ENCODE measurements at places on chromosomes 3 and 15.

DNA sequence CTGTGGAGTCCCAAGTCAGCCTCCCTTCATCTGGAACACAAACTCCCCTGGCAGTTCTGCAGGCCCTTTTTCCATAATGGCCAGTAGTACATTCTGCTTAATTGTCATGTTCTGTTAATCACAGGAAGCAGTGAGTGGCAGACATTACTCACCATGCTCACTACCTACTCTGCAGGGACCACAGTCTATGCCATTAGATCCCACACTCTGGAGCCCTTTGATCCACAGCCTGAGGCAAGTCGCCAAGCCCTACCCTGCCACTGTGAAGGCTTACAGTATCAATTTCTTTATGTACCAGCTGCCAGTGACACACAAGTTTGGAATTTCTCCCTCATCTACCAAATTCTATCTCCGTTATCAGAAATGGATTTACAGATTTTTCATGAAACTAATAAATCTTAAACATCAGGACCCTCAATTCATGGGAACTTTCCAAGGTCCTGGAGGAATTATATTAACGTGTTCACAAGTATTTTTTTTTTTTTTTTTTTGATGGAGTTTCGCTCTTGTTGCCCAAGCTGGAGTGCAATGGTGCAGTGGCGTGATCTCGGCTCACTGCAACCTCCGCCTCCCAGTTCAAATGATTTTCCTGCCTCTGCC is 20.6 kb upstream of the WWTR1 start:
- H3K4me1 ChIP-seq, result no peaks in the 10 kb centered on the region
- no peak for DNase-seq
- H3K27me3 ChIP-seq, result no peaks in the 10 kb centered on the region
- H3K4me3 ChIP-seq, result no peak overlapping the region
- H3K27ac ChIP-seq, result no peak overlapping the region

DNA sequence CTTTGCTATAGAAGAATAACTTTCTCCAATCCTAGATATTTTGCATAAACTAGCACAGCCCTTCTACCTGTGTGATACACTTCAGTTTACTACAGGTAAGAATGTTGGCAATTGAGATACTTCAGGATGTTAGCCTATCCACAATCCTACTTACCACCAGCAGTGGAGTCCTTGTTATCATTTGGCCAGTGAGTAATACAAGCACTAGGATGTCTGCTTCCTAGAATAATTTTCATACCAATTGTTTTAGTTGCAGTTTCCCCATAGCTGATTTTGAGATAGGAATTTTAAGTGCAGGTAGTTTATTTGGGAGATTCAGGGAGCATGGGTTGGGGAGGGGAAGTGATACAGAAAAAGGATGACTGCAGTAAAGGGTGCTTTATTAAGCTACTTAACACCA is 147.2 kb downstream of the EPHA6 start:
- H3K4me1 ChIP-seq, result no peaks in the 10 kb centered on the region
- H3K4me3 ChIP-seq, result no peak overlapping the region
- H3K36me3 ChIP-seq, result no peaks in the 10 kb centered on the region
- DNase-seq, result no peak

GRCh38 chr3:197394464-197395321 is 96.3 kb upstream of the DLG1 start:
- H3K36me3 ChIP-seq, result no peaks in the 10 kb centered on the region
- H3K27me3 ChIP-seq, result peaks cover 7% of the 10 kb centered on the region
- H3K4me1 ChIP-seq, result no peaks in the 10 kb centered on the region
- H3K4me3 ChIP-seq, result no peak overlapping the region
- no peak overlapping the region for H3K27ac ChIP-seq

GRCh38 chr15:56653787-56654186 is 79.5 kb downstream of the ZNF280D start:
- DNase-seq, result no peak
- H3K4me1 ChIP-seq, result no peaks in the 10 kb centered on the region
- H3K4me3 ChIP-seq, result no peak overlapping the region
- H3K27me3 ChIP-seq, result no peaks in the 10 kb centered on the region
- no peak overlapping the region for H3K27ac ChIP-seq

- H3K27ac ChIP-seq, result no peak overlapping the region
- H3K4me1 ChIP-seq, result no peaks in the 10 kb centered on the region
- no peak overlapping the region for H3K4me3 ChIP-seq
- no peaks in the 10 kb centered on the region for H3K27me3 ChIP-seq
- no peaks in the 10 kb centered on the region for H3K36me3 ChIP-seq
These were observed 5.6 kb downstream of the RTP3 start for GRCh38 chr3:46503200-46503874.

DNA sequence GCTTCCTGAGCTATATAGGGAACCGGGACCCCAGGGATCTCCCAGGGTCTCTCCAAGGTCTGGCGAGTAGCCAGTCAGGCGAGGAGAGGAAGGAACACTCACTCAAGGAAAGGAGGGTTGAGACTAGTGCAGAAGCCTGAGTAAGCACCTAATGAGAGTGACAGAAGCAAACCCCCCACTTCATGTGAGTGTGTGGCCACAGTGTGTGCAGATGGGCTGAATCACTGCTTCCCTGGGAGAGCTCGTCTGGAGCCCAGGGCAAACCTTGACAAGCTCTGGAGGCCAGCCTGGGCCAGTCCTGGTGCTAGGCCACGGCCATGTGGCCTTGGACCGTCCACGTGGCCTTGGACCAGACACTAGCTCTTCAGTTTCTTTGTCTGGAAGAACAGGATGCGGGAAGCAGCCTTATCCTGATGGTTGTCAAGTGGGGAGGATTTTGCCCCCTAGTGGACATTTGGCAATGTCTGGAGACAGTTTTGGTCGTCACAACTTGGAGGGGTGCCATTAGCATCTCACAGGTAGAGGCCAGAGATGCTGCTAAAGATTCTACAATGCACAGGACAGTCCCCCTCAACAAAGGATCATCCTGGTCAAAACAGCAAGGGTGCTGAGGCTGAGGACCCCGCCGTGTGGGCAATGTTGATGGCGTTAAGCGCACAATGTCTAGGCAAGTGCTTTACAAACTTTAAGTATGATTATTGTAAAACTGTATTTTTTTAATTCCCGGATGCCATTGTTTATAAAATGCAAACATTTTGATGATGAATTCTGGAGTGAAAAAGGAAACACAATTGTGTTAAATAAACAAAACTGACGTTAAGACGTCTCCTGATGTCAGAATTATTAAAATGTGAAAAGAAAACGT is 34.8 kb upstream of the CTSH start:
- no peaks in the 10 kb centered on the region for H3K27me3 ChIP-seq
- no peaks in the 10 kb centered on the region for H3K4me1 ChIP-seq
- H3K27ac ChIP-seq, result no peak overlapping the region
- DNase-seq, result no peak
- no peaks in the 10 kb centered on the region for H3K36me3 ChIP-seq

DNA sequence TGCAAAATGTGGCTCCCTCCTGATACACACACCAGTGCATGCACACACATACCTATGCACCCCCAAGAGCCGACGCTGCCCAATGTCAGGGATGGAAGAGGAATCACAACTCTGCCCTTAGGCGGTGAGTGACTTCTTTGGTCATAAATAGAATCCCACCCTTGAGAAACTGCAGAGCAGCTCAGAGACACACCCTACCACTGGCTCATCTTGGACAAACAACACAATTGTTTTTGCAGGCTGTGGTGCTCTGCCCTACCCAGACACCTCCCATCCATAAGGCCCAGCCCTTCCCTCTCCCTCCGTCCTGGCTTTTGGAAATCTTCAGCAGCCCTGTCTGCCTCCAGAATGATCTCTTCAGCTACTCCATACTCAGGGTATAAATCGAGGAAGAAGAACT is 73.8 kb upstream of the HRH1 start:
- H3K4me3 ChIP-seq, result no peak overlapping the region
- no peak overlapping the region for H3K27ac ChIP-seq
- no peak for DNase-seq
- no peaks in the 10 kb centered on the region for H3K4me1 ChIP-seq

DNA sequence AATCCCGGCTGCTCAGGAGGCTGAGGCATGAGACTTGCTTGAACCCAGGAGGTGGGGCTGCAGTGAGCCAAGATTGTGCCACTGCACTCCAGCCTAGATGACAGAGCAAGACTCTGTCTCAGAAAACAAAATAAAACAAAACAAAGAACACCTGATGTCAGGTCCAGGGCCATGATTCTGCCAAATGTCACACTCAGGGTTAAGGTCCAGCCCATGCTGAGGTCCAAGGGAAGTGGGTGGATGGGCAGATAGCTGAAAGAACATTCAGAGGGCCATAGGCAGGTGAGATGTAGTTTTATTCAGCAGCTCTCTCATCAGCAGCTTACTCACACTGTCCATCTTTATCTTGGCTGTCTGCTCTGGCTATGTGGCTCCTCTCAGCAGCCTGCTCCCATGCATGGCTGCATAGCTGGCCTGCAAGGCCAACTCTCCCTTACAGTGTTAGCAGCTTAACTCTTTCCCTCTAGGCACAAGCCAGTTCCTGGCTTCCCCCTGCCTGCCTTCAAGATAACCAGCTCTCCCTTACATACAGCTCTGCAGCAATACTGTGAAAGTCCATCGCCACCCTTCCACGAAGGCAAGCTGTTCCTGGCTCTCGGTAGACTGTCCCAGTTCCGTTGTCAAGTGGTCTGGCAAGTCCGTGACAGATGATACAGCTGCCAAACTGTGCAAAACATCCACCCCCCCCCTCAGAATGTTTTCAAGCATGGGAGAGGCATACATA is 62.4 kb upstream of the SIAH2 start:
- H3K4me1 ChIP-seq, result no peaks in the 10 kb centered on the region
- no peaks in the 10 kb centered on the region for H3K36me3 ChIP-seq
- DNase-seq, result no peak
- H3K27ac ChIP-seq, result no peak overlapping the region
- no peaks in the 10 kb centered on the region for H3K27me3 ChIP-seq

DNA sequence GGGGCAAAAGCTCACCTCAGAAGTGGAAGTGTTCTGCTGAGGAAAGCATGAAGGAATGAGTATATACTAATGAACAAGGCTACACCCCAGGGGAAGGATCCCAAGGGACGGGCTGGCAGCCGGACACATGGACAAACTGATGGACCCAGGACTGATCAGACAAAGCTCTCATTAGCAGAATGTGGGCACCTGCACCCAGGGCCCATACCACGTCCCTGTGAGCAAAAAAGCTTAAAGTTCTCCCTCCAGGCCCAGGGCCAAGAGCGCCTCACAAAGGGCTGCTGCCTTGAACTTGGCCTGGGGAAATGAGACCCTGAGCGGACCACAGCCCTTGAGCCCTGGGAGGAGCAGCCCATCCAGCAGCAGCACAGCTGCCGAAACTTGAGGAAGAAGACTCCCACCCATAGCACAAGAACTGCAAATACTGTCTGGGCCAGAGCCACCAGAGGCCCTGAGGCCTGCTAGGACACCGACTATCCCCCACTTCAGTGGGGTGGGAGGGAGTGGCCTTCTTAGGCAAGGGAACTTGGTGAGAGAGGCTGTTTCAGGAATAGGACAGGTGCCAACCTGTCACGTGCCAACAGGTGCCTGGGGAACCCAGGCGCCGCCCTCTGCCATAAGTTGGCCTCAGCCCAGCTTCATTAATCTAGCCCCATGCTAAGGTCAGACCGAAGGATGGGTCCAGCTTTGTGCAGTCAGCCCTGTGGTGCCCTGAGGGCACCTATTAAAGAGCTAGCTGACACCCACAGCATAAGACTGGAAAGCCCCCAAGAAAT is 2.3 kb upstream of the GMPPB start:
- no peaks in the 10 kb centered on the region for H3K27me3 ChIP-seq
- DNase-seq, result no peak
- H3K36me3 ChIP-seq, result peaks cover 24% of the 10 kb centered on the region
- no peak overlapping the region for H3K4me3 ChIP-seq
- H3K27ac ChIP-seq, result peak overlapping the region; percentile 95

DNA sequence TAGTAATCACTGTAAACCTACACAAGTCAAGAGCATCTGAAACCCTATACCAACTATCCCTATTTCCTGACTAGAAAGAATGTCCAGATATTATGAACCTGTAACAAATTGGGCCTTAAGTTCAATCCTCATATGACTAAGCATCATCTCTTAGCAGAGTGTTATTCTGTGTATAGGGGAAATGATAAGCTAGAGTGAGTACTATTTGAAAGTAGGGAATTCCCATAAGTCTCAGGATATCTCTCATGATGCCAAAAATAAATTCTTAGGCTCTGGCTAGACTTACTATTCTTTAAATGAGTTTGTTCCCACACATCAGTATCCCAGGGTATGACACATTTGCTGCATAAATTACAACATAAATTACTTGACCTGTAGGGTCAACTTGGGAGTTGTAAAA is 15.3 kb downstream of the MRPL47 start:
- peaks cover 88% of the 10 kb centered on the region for H3K36me3 ChIP-seq
- H3K4me3 ChIP-seq, result no peak overlapping the region
- no peak overlapping the region for H3K27ac ChIP-seq
- H3K4me1 ChIP-seq, result no peaks in the 10 kb centered on the region
- no peaks in the 10 kb centered on the region for H3K27me3 ChIP-seq

DNA sequence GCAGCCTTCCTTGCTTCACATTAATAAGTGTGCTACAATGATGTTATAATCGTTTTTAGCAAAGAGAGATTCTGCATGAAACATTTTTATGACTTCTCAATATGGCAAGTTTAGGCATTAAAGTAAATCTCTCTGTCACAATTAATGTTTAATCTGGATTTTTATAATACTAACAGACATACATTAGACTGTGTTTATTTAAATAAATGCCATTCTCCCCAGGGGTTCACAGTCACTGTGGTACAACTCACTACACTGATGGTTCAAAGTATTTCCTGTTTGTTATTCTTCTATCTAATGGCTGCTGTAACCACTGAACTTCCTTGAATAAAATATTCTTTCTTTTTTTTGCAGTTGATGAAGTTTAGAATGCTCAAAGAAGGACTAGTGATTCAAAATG is 59.0 kb downstream of the SLC12A1 start:
- H3K27ac ChIP-seq, result no peak overlapping the region
- no peak for DNase-seq
- no peaks in the 10 kb centered on the region for H3K36me3 ChIP-seq
- no peaks in the 10 kb centered on the region for H3K4me1 ChIP-seq
- H3K4me3 ChIP-seq, result no peak overlapping the region

- DNase-seq, result no peak
- no peaks in the 10 kb centered on the region for H3K36me3 ChIP-seq
- H3K27ac ChIP-seq, result no peak overlapping the region
These were observed 35.2 kb upstream of the GREM1 start for GRCh38 chr15:32682569-32682968.

- no peaks in the 10 kb centered on the region for H3K4me1 ChIP-seq
- no peaks in the 10 kb centered on the region for H3K36me3 ChIP-seq
- no peak overlapping the region for H3K27ac ChIP-seq
- H3K27me3 ChIP-seq, result no peaks in the 10 kb centered on the region
- DNase-seq, result no peak
These were observed 365.8 kb downstream of the FOXP1 start for GRCh38 chr3:71217640-71218222.

DNA sequence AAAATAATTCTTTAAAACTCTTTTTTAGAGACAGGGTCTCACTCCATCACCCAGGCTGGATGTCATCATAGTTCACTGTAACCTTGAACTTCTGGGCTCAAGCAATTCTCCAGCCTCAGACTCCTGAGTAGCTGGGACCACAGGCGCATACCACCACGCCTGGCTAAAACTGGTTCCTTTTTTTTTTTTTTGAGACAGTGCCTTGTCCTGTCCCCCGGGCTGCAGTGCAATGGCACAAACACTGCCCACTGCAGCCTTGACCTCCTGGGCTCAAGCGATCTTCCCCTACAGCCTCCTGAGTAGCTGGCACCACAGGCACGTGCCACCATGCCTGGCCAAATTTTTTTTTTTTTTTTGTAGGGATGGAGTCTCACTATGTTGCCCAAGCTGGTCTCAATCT is 23.7 kb upstream of the FURIN start:
- H3K36me3 ChIP-seq, result no peaks in the 10 kb centered on the region
- H3K4me1 ChIP-seq, result peaks cover 8% of the 10 kb centered on the region
- H3K27ac ChIP-seq, result no peak overlapping the region

All from effector memory CD4-positive, alpha-beta T cell (primary cell).